Type B pancreatic cell (in vitro differentiated cells): ENCODE measurements at places on chromosomes 4 and X. TPM values are rescaled to one million over a fixed set of nuclear protein-coding genes. Genes with fewer than 3 reads are reported as not detected.

The ETDA gene
- not detected in 2 replicates for total RNA-seq

- DNase-seq: no peak
These were observed 9.5 kb downstream of the HPRT1 start for GRCh38 chrX:134469486-134469885.

GRCh38 chr4:175090116-175090515 lies 172.0 kb downstream of the ADAM29 start:
- no peak for DNase-seq

The OCRL gene
- 39.8 and 41.8 TPM in 2 replicates for total RNA-seq

DNA sequence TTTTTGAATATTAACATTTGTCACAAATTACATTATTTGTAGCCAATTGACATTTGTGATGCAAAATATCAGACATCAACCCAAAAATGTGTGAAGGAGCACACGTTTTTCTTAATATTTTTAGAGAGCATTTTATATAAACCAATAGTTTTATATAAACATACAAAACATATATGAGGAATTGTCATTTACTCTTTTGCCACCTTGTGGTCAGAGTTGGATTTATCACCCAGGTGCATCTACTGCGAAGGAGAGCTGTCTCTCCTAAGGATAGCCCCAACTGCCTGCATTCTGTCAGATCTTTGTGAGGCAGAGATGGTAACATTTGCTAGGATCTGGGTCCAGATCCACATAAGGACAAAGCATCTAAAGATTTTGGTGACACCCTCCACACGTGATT lies 2.5 kb upstream of the USP27X start:
- DNase-seq: no peak

The TACR3 gene
- 0.55 and 0.72 TPM in 2 replicates for total RNA-seq

The MEPE gene
- total RNA-seq: not detected in 2 replicates

DNA sequence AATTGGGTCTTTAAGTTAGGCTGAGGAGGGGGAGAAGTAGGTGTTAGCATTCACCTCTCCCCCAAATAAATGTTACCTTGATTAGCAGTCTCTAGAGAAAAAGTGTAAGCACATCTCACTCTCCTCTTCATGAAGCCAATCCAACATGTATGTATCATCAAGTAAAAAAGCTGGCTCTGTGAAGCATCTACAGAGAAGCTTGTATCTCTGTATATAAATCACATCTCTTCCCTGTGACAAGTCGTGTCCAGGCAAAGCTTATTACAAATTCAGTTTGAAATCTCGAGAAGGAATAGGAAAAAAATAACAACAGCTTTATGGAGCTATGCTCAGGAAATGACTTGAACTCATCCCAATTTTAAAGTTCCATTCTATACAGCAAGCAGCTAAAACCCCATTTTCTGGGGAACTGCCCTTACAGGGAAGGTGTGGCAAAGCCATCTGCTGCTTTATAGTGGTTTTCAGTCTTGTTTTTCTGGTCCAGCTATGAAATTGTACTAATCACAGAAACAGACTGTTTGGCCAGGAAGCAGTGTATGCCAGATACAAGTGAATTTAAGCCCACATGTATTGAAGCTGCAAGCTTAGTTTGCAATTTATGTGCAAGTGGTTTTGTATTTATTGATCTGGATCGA lies 313.3 kb upstream of the NOCT start:
- no peak for DNase-seq

DNA sequence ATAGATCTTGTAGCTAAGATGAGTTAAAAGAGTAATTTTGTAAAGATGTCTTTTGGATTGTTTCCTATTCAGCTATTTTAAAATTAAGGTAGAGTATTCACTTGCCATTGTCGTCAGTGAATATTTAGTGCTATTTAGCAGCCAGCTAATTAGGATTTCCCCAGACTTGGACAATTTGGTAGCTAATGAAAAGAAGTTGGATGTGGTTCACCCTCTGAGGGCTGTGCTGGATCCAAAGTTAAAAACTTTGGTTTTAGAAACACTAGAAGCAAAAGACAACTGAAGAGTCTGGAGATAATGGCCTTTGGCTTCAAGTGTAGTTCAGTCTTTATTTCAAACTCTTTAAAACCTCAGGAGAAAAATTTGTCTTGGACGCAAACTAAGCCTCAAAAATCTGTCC lies 41.3 kb downstream of the ATG4A start:
- no peak for DNase-seq

DNA sequence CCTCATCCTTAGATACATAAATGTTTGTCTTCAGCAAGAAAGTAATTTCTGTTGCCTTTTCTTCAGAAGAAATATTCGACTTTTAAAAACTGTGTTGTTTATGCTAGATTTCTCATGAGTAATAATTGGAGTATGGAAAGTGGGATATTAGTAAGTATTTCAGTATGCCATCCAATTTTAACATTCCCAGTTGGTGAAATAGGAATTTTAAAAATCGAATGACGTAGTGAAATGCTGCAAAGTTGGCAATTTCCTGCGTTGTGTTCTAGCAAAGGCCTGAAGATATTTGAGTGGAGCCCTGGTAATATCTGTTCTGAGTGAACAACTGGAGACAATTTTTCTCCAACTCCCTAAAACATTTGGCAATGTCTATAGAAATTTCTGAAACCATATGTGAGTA lies 190.1 kb downstream of the ZNF330 start:
- no peak for DNase-seq

The TMEM31 gene
- 0.87 TPM in 1 of 2 replicates, not detected in the other for total RNA-seq

- DNase-seq: no peak
These were observed 45.1 kb upstream of the LAMP2 start for GRCh38 chrX:120514236-120514635.

DNA sequence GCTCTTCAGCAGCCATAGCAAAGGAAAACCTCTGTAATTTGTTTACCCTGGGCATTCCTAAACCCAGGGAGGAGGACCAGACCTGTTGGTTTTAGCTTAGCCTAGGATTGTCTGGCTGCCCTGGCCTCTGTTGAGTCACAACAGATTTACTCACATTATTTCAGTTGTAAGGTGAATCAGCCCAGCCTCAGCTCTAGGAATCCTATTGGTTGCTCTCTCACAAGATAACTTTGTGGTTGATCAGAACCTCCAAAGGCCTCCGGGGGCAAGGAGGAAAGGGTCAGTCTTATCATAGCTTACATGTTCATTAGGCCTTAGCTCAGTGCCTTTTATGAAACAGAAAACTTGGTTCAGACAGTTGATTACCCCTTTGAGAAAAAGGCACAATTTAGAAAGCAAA lies 41.0 kb downstream of the PDK3 start:
- DNase-seq: no peak

DNA sequence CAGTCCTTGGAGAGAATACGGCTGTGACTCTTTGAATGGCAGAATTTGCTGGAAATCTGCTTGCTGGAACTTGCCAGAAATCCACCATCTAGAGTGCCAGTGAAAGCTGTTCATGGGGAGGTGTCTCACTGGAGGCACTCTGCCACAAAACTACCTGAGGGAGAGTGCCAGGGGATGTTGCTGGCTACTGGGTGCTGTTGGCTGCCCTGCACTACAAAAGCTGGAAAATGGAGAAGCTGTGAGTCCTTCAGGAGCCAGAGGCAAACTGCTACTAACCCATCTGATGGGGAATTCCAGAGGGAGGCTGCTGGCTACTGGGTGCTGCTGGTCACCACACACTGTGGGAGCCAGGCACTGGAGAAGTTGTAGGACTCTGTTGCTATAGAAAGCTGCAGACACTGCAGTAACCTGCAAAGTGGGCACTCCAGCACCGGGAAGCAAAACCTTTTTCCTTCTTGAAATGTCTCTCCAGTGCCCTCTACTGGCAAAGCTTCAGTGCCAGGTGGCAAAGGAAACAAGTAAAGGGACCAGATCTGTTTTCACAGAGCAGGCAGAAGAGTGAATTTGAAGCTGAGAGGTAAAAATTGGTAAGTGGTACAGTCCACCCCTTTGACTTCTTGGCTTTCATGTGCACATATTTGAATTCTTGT lies 47.8 kb upstream of the HSD17B10 start:
- no peak for DNase-seq

The CCDC120 gene
- 25.3 and 48.6 TPM in 2 replicates for total RNA-seq

The NDP gene
- 0.21 and 1.1 TPM in 2 replicates for total RNA-seq

DNA sequence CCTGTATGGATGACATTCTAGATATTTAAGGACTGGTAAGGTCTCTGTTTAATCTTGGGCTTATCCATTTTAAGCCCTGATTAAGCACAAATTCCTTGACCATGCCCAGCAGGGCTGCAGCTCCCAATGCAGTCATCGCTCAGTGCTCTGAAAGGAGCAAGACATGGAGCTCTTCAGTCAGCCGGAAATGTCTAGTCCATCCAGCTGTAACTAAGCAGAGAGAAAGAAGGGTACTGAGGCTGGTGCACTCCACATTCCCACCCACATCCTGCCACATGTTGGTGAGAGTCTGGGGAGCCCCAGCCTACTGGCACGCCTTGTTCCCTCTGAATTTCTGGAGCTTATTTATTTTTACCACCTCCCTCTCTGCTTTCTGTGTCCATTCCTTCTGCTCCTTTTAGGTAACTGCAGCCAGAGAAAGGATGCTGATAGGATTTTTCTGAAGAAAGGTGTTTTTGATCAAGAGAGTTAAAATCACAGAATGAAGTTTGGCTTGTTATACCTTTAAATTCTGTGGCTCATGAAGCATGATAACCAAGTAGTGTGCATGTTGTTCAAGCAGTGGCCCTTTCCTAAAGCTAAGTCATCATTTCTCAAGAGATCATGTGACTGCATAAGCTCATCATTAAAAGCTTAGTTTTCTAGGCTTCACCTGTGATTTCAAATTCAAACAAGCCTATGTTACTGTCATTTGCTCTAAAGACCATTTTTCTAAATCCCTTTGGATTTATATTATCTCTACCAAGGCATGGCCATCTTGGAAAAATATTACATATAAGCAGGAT lies 74.0 kb downstream of the GALNT7 start:
- no peak for DNase-seq

The USP51 gene
- total RNA-seq: 3.5 and 8.9 TPM in 2 replicates

- no peak for DNase-seq
These were observed 118.8 kb downstream of the GABRA2 start for GRCh38 chr4:46270986-46271596.

The BMP3 gene
- 5.5 and 10.7 TPM in 2 replicates for total RNA-seq

- DNase-seq: no peak
These were observed 359 bp upstream of the GAB3 start for GRCh38 chrX:154751203-154751668.

- no peak for DNase-seq
These were observed 45.6 kb downstream of the MAOB start for GRCh38 chrX:43836435-43837184.

- DNase-seq: no peak
These were observed 86.7 kb upstream of the PDHA1 start for GRCh38 chrX:19256986-19257385.

GRCh38 chr4:75848891-75849290 lies 53.4 kb downstream of the PPEF2 start:
- no peak for DNase-seq

The SSX2 gene
- total RNA-seq: not detected in 2 replicates

- DNase-seq: no peak
These were observed 30.6 kb upstream of the GTPBP6 start for GRCh38 chrX:349196-349595.

DNA sequence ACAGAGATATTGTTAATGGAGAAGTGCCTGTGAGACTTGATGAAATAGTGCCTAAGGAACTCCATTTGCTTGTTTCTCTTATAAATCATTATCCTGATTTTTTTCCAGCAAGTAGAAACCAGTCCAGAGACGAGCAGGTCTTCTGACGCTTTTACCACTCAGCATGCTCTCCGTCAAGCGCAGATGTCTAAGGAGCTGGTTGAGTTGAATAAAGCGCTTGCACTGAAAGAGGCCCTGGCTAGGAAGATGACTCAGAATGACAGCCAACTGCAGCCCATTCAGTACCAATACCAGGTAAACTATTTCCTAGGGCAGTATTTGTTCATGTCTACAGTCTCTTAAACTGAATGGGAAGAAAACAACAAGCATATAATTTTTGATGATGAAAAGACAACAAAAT lies 63.6 kb downstream of the KIF4A start:
- no peak for DNase-seq

DNA sequence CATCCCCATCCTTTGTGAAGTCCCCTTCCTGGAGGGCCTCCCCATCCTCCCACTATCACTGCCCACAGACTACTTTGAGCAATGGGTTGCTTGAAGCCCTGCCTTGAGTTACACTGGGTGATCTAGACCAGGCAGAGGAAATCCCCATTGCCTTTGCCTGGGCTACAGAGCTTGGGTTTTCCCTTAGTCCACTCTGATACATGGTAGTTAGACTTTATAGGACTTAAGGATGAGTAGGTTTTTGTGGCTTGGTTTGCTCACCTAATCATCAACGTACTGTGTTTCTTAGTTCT lies 56.6 kb downstream of the TMEM131L start:
- DNase-seq: no peak

GRCh38 chrX:149512225-149512885 lies 7.2 kb upstream of the IDS start:
- DNase-seq: no peak

The RHOXF1 gene
- total RNA-seq: not detected in 2 replicates

The PLXNA3 gene
- 62.9 and 85.1 TPM in 2 replicates for total RNA-seq

DNA sequence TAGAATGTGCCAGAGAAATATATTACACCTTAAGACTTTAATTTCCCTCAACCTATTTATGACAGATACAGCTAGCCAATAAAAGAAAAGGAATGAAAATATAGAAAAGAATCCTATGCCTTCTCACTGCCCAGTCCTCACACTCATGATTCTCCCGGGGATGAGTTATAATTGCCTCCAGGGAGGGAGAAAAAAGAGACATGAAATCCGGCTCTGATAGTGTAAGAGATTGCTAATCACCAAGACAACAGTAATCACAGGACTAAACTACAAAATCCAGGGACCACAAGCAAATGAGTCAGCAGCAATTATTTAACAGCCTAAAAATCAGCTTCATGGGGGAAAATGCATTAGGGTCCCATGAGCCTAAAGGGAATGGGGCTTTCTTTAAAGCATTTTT lies 95.9 kb upstream of the DUSP21 start:
- no peak for DNase-seq

- DNase-seq: no peak
These were observed 354.9 kb downstream of the RPA4 start for GRCh38 chrX:97238632-97239031.

The ABLIM2 gene
- 2.6 and 3.4 TPM in 2 replicates for total RNA-seq

GRCh38 chr4:10737337-10737736 lies 52.8 kb upstream of the CLNK start:
- no peak for DNase-seq

The MBNL3 gene
- 13.5 and 27.5 TPM in 2 replicates for total RNA-seq

- DNase-seq: no peak
These were observed 40.5 kb downstream of the SPANXN3 start for GRCh38 chrX:143476751-143477150.

DNA sequence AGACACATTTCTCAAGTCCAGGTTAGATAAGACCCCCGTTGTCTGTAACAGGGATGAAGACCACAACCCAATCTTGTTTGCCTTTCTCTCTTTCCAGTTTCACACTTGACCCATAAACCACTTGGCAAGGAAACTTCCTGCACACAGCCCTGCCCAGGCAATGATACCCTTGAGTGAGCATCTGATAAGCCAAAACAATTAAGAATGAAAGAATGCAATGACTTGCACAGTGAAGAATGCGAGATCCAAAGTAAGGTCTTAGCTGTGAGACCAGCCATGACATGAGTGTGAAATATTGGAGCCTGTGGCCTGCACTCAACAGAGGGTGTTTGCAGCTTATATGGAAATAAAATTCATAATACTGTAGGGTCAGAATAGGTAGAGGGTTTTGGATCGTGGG lies 37.9 kb upstream of the MXRA5 start:
- no peak for DNase-seq
